Stimulated activated CD8-positive, alpha-beta memory T cell treated with anti-CD3 and anti-CD28 coated beads, Interleukin-4, amount 100 ng/mL, for 24 hours (primary cell): ENCODE measurements at places on chromosomes 13 and 19.

DNA sequence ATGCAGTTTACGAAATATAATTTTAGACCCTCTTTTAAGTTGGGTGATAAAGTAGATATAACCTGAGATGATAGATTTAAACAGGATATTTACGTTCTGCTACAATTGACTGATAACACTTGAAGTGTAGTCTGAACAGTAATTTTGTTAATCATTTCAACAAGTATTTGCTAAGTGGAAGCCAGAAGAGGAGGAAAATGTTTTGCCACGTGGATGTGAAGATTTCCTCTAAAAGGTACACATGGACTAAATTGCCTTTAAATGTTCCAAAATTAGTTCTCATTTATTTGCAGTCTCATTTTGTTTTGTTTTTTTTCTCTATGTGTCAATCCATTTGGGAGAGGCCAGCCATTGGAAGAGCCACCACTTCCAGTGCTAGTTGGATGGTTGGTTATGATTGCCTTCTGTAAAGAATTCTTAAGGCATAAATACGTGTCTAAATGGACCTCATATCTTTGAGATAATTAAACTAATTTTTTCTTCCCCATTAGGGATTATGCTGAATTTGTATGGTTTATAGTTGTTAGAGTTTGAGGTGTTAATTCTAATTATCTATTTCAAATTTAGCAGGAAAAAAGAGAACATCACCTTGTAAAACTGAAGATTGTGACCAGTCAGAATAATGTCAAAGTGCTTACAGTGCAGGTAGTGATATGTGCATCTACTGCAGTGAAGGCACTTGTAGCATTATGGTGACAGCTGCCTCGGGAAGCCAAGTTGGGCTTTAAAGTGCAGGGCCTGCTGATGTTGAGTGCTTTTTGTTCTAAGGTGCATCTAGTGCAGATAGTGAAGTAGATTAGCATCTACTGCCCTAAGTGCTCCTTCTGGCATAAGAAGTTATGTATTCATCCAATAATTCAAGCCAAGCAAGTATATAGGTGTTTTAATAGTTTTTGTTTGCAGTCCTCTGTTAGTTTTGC is 2.8 kb downstream of the MIR17HG start:
- DNase-seq = no peak

DNA sequence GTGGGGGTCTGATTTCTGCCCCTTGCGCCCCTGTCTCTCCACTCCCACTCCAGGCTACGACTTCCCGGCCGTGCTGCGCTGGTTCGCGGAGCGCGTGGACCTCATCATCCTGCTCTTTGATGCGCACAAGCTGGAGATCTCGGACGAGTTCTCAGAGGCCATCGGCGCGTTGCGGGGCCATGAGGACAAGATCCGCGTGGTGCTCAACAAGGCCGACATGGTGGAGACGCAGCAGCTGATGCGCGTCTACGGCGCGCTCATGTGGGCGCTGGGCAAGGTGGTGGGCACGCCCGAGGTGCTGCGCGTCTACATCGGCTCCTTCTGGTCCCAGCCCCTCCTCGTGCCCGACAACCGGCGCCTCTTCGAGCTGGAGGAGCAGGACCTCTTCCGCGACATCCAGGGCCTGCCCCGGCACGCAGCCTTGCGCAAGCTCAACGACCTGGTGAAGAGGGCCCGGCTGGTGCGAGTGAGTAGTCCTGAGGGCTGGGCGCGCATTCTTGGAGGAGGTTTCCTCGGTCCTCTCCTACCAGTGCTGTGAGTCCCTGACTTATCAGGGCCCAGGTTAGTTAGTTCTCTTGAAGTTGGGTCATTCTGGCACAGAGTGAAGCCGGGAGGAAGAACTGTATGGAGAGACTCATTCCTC is 12.7 kb downstream of the EHD2 start:
- no peak for DNase-seq

DNA sequence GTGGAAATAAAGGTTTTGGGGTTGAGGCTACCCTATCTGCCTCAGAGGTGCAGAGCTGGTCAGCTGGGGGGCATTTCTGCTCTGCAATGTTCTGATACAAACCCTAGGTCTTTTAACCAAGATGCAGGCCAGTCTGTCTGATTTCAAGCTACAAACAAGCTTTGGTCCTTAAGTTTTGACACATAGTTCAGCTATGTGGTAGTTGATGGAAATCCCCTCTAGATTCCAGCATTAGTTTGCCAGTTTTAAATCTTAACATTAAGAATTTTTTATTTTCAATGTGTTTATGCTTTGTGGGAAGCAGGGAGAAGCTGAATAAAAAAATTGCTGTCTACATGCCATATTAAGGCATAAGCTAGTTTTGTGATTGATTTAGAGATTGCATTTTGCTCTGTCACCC is 225.7 kb downstream of the LMO7 start:
- DNase-seq = no peak

- DNase-seq = no peak
Observed at GRCh38 chr19:46232468-46232867, 2.9 kb downstream of the IGFL1 start.

DNA sequence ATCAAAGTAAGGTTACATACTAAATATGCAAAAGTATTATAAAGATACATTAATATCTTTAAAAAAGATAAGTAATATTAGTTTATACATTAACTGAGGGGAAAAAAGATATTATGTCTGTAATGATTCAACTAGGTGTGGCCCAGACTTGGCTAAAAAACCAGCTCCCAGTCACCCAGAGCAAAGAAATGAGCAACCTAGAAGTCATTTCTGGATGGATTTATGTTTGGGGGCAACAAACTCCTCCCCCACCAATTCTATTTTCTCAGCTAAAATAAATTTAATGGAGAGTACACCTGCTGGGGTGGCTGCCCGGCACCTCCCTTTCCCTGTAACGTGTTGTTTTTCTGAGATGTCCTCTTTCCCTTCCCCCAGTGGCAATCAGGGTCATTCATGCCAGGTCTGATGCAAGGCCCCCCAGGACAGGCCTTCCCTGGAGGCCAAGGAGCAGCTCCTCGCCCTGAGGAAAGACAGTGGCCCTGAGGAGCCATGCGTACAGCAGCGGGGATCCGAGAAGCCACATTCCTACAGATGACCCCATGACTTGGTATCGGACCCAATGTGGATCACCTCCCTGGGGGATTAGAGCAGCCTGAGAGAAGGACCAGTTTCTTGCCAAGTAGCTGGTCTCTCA is 78.6 kb upstream of the DOCK9 start:
- DNase-seq = no peak

GRCh38 chr13:111577208-111577828 is 256.9 kb downstream of the TEX29 start:
- no peak for DNase-seq

DNA sequence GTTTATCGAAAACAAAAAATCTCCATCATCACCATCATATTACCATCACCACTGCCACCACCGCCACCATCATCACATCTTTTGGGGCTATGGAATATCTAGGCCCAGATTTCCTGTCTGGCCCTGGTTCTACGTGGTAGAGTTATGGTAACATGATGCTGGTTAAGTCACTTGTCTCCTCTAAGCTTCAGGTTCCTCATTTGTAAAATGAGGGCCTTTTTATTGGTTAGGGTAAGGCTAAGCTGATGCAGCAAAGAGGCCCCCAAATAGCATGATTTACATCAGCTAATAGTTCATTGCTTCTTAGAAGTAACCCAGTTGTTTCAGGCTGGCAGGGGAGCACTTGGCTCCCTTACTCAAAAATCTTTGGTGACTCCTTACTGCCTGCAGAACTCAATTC is 37.9 kb downstream of the PCDH8 start:
- DNase-seq = no peak
